Stimulated activated CD4-positive, alpha-beta T cell treated with anti-CD3 and anti-CD28 coated beads, Interleukin-2, amount 100 ng/mL, for 24 hours (primary cell): ENCODE measurements at places on chromosomes 2 and 18.

GRCh38 chr2:208135794-208136715 is 6.4 kb upstream of the CRYGC start:
- no peak for DNase-seq

DNA sequence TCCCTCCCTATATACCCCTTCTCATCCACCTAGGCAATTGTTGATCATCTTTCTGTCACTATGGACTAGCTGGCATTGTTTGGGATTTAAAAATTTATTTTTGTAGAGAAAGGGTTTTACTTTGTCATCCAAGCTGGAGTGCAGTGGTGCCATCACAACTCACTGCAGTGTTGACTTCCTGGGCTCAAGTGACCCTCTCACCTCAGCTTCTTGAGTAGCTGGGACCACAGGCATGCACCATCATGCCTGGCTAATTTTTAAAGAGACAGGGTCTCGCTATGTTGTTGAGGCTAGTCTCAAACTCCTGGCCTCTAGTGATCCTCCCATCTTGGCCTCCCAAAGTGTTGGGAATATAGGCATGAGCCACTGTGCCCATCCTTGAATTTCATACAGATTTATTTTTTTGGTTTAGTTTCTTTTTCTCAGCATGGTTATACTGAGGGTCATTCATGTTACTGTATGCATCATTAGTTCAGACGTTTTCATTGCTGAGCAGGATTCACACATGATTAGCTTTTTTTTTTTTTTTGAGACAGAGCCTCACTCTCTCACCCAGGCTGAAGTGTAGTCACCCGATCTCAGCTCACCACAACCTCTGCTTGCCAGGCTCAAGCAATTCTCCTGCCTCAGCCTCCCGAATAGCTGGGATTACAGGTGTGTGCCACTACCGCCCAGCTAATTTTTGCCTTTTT is 8.6 kb upstream of the PCARE start:
- no peak for DNase-seq

DNA sequence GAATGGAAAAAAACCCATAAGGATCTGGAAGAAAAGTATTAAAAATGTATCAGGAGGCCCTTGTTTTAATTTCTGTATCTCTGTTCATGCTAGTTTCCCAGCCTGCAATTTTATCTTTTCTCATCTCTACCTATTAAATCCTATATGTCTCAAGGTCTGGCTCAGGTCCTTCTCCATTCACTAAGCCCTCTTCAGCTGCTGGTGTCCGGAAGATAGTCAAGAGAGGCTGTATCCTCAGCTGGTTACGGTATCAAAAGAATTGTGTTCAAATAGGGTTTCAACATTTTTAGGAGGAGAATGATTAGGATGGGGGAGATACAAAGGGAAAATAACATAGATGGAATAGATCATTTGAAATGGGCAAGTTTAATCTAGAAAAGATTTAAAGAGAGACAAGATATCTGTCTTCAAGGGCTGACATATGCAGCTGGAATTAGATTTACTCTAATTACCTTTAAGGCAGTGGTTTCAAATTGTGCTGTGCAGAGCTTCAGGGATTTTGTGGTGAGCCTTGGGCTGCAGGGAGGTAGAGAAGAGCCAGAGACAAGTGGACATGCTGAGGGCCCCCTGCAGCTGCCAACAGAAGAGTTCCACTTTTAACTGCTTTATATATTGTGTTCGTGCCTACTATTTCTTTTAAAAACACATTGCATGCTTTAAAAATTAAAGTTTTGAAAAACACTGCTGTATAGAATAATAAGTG is 24.1 kb downstream of the GREB1L start:
- DNase-seq, result no peak

- no peak for DNase-seq
Observed at GRCh38 chr2:235220331-235220730, 268.5 kb downstream of the SH3BP4 start.

DNA sequence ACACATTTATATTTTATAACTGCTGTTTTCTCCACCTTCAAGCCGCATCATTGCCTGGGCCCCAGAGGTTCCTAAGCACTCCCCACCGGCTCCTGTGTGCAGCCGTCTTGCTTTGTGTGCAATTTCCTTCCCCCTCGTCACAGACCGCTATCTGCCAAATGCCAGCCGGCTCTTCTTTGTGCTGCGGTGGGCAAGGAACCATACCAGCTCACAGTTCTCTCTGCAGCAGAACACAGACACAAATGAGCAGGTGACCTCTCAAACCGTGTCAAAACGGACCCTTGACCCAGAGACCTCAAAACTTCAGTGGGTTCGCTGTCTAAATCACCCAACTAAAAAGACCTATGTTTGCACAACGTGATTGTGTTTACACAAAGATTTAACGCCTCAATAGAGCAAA is 58.2 kb downstream of the KLF7 start:
- no peak for DNase-seq

GRCh38 chr2:187519419-187520120 is 34.7 kb downstream of the TFPI start:
- no peak for DNase-seq

- no peak for DNase-seq
Observed at GRCh38 chr2:216493334-216493685, 5.3 kb upstream of the RPL37A start.

DNA sequence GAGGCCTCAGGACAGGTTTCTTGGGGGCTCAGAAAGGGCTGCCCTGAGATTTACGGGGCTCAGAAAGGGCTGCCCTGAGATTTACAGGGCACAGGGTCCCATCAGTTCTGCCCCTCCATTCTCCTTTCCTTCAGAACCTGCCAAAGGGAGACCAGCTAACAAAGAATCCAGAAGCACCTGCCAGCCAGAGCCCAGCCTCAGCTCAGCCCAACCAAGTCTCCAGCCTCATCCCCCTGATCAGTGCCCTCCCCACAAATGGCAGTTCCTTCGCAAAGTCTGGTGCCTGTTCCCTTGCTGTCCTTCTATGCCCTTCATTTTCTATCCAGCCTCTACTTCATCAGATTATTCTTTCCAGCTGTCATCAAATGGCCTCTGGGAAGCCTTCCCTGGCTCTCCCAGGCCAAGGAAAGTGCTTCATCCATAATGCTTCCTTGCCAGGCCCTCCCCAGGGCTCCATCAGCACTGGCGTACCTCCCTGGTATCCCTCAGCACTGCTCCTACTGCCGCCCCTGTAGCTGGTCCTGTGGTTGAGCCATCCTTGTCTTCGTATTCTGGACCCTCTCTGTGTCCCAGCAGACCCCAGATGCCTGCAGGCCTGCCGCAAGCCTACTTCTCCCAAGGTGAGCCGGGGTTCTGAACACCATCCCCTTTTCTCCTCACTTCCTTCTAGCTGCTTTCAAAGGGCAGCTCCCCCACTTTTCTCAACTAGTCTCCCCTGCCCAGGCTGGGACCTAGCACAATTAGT is 96.2 kb upstream of the EPAS1 start:
- no peak for DNase-seq

GRCh38 chr2:221377066-221377465 is 195.0 kb downstream of the EPHA4 start:
- DNase-seq, result no peak

DNA sequence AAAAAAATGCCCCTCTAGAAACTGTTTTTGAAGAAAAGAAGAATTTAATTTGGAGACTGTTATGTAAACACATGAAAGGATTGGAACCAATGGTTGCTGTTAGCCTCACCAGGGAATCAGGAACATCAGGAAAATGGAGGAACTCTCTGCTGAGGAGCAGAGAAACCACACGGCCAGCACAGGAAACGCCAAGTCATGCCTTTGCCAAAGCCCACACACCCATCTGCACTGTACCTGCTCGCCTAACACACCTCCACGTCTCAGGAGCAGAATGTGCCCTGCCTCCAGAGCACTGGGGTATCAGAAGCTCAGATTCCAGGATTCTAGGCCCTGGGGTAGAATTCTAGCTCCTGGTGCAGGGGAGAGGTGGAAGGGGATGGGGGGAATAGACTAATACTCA is 9.8 kb upstream of the SCYGR1 start:
- DNase-seq, result no peak
